ENCODE measurements at places on chromosomes 7 and 10. TPM values are rescaled to one million over a fixed set of nuclear protein-coding genes. Genes with fewer than 3 reads are reported as not detected.

GRCh38 chr10:107126512-107127065 lies 37.9 kb downstream of the SORCS1 start:
- DNase-seq = no peak

The SPAM1 gene
- total RNA-seq = not detected

DNA sequence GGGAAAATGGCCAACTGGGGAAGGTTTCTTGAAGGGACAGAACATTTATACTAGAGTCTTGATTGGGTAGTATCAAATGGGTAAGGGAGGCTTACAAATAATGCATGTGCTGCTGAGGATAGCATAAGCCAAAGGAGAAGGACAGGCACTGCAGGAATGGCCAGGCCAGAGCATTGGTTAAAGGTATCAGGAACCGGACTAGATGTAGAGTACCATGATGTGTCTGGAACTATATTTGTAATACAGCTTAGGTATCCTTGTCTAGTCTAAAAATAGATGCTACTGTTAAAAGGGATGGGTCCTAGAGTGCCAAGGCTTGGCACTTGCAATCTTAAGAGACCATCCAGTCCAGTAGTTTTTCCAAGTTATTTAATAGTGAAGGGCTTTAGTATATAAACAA lies 20.3 kb downstream of the TMEM243 start:
- no peak for DNase-seq

DNA sequence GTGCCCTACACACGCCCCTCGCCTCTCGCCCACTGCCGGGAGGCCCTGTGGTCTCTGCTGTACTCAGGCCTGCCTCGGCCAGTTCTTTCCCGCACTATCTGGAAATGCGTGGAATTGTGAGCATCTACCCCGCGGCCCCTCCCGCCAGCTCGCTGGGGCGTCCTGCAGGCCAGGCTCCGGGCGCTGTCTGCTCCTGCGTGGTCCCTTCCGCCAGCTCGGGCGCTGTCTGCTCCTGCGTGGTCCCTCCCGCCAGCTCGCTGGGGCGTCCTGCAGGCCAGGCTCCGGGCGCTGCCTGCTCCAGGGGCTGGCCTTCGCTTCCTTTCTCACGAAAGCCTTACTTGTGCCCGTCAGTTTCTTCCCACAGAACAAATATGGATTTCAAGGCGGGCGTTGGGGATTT lies 14.9 kb downstream of the GET4 start:
- DNase-seq = no peak

Measured in esophagus squamous epithelium (tissue), 5 donors.